ENCODE measurements at places on chromosomes 4 and X.

DNA sequence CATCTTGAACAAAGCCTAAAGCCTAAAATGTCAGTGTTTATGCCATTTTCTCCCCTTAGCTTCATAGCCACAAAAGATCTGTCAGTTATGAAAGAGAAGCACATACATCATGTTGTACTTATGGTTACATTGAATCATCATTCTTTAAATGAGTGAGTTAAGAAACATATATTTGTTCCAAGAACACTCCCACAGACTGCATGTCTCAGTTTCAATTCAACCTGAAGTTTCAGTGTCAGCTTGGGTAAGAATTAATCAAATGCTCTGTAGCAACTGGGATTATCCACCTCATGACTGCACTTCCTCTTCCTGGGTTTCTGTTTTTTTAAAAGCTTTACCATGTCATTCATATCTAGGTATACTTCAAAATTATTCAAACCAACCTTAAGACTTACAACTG lies 3.9 kb upstream of the TMPRSS11B start:
- no peak for DNase-seq

DNA sequence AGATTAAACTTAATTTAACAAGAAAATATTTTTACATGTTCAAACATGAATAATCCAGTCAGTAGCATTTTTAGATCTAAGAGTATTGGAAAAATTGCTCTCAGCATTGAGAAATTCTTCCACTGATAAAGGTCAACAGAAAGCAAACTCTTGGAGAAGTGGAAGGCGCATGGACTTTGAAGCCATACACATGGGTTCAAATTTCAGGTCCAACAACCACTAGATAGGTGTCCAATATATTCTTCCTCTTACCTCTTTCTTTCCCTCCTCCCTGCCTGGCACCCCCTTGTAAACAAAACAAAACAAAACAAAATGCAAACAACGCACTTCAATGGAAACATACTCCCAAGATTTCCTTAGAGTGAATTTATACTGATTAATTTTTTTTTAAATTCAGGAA lies 28.4 kb upstream of the PRSS48 start:
- no peak for DNase-seq

- DNase-seq = no peak
Measured at GRCh38 chr4:7842384-7843279, 97.0 kb downstream of the AFAP1 start.

DNA sequence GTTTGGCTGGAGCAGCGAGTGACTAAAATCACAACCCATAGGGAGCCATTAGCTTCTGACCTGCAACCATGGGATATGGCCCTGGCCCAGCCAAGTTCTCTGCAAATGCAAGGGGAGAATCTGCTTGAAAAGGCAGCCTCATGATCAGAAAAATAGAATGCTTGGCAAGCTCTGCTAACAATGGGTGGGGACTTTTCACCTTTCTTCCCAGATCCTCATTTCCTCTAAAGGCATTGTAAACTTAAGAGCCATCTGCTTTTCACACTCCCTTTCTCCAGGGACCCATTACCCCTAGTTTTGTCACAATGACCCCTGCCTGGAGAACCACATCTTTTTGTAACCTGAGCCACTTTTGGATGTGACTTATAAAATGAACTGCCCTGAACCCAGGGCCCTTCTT lies 104.3 kb downstream of the PARM1 start:
- DNase-seq = no peak

DNA sequence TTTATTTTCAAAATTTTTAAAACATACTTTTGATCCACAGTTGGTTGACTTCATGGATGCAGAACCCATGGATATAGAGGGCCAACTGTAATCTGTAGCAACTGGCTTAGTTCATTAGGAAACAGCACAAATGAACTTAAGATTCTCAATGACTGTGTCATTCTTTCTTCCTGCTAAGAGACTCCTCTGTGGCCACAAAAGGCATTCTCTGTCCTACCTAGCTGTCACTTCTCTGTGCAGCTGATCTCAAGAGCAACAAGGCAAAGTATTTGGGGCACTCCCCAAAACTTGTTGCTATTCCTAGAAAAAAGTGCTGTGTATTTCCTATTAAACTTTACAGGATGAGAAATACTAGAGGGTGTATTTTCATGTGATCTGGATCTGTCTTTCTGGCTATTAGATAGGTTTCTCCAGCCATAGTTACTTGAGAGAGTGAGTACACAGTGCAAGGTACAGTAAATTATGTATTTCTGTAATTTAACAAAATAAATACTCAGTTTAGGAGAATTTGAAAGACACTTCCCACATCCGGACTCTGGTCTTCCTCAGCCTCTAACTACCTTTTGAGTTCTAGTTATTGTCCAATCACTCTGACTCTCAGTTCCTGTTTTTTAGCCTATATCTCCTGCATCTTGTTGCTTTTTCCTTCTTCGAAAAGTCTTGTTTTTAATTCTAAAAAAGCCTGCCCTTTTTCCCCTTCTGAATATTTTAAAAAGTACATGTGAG lies 21.8 kb downstream of the TLR2 start:
- no peak for DNase-seq

GRCh38 chr4:89373394-89373793 lies 65.8 kb upstream of the GPRIN3 start:
- DNase-seq = no peak

GRCh38 chr4:53221832-53222480 lies 143.9 kb downstream of the SCFD2 start:
- no peak for DNase-seq

DNA sequence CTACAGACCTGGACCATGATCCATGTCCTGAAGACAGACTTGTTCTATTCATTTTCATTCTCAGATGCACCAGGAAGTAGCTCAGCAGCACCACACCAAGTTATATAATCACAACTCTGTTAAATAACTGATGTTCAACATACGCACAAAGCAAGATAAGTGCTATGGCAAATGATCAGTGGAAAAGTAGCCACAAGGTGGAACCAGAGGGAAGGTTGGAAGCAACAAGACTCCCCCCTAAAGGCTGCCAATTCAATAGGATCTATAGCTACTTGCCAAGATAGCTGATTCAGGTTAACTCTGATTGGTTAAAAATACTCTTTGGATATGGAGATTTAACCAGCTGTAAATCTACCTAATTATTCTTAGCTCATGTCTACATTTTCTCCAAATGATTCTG lies 23.7 kb upstream of the FAM47B start:
- DNase-seq = no peak

DNA sequence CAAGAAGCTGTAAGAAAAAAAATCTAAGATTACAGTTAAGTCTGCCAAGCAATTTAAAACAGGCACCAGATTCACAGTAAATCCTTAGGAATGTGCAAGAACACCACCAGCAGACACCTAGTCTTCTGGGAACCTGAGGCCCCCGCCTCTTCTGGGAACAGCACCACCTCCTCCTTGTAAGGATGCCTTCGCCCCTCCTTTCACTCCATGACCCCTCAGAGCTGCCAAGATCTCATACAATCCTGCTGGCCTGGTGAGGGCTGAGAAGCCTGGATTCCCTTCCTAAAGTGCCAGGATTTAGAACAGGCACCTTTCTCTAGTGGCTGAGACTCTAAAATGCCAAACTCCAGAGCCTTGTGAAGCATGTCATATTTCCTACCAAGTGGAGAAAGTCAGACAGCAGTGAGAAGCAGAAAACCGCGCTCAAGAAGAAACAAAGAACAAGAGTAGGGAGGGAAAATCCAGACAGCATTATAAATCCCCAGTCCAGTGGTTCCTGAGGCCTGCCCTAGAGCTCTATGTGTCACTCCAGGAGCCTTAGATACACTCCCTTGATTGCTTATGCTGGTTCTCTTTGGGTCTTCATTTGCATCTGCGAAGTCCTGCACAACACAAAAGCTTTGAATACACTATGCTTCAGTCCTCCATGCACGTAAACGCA lies 166.4 kb downstream of the TSPAN5 start:
- DNase-seq = no peak

GRCh38 chrX:63652086-63652765 lies 132.8 kb downstream of the ARHGEF9 start:
- no peak for DNase-seq

- DNase-seq = no peak
Measured at GRCh38 chr4:48467442-48467841, 15.7 kb upstream of the SLC10A4 start.

DNA sequence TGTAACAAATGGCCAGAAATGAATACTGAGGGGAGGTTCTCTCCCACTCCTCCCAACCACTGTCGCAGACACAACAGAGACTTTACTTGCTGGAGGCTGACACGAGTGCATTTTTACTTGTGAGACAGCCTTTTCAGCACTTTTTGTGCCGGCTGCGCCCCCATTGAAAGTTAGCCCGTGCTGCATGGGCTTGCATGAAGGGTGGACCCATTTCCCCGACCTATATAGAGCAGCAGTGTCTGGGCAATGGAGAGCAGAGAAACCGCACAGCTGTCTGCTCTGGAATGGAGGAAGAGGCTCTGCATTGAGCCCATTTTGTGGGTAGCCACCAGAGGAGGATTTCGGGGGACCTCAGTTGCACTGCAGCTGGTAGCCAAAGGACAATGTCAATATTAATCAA lies 208.8 kb downstream of the UGT8 start:
- no peak for DNase-seq

DNA sequence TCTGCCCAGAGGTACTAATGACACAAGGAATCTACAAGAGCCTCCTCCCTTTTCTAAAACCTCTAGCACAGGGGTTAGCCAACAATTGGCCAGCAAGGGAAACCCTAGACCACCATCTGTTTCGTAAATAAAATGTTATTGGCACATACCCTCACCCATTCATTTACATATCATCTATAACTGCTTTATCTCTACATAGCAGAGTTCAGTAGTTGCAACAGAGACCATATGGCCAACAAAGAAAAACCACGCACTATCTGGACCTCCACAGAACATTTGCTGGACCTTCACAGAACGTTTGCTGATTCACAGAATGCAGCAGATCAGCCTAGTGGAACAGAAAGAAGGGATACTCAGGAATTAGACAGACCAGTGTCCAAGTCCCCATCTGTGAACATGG lies 9.4 kb downstream of the SLC2A9 start:
- no peak for DNase-seq

- no peak for DNase-seq
Measured at GRCh38 chrX:24343719-24344118, 16.7 kb upstream of the SUPT20HL1 start.

DNA sequence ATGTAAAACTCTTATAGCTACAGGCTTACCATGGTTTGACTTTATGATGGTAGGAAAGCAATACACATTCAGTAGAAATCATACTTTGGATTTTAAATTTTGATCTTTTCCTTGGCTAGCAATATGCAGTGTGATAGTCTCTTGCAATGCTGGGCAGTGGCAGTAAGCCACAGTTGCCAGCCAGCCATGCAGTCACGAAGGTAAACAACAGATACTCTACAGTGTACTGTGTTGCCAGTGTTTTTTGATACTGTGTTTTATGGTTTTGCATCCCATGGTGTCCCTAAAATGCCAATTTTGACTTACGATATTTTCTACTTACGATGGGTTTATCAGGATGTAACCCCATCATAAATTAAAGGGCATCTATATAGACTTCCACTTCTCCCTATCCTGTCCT lies 24.8 kb upstream of the KLF3 start:
- DNase-seq = no peak

DNA sequence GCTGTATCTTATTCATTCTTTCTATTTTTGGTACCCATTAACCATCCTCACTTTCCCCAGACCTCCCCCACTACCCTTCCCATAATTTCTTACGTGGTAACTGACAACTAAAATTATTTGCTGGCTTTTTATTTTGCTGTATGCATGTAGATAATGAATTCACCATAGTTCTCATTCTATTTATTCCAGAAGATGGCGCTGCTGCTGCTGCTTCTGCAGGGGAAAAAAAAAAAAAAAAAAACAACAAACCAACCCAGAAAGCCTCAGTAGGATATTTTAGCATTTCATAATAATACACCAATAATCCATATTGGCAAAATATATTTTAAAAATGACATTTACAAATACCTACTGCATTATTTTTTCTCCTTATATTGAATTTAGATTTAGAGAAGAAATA lies 416.6 kb upstream of the MAGEB18 start:
- no peak for DNase-seq

GRCh38 chrX:47191331-47191730 lies 2.3 kb upstream of the UBA1 start:
- DNase-seq = peak; percentile 38

GRCh38 chrX:103066606-103067005 lies 2.6 kb upstream of the BEX1 start:
- DNase-seq = no peak

GRCh38 chr4:167265231-167265630 lies 30.9 kb upstream of the SPOCK3 start:
- DNase-seq = no peak

GRCh38 chr4:88960576-88960975 lies 96.4 kb downstream of the FAM13A start:
- DNase-seq = no peak

- no peak for DNase-seq
Measured at GRCh38 chr4:86431543-86432116, 71.8 kb upstream of the MAPK10 start.

GRCh38 chrX:6729626-6730025 lies 194.7 kb upstream of the VCX3A start:
- no peak for DNase-seq

DNA sequence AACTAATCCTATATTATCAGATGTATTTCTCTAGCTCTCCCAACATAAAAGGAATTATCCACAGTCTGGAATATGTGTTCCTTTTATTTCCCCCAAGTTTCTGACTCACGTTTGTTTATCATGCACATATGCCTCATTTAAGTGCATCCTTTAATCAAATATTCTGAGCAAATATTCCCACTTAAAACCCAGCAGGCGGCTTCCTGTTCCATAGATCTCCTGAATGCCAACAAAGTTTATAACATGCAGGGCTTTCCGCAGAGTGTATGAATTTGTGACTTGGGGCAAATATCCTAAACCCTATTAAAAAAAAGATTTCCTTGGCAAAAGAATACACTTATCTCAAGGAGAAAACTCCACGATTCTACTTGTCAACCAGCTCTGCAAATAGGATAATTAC lies 16.9 kb downstream of the GLRA2 start:
- no peak for DNase-seq

GRCh38 chr4:104743215-104743653 lies 248.5 kb upstream of the CXXC4 start:
- DNase-seq = no peak

DNA sequence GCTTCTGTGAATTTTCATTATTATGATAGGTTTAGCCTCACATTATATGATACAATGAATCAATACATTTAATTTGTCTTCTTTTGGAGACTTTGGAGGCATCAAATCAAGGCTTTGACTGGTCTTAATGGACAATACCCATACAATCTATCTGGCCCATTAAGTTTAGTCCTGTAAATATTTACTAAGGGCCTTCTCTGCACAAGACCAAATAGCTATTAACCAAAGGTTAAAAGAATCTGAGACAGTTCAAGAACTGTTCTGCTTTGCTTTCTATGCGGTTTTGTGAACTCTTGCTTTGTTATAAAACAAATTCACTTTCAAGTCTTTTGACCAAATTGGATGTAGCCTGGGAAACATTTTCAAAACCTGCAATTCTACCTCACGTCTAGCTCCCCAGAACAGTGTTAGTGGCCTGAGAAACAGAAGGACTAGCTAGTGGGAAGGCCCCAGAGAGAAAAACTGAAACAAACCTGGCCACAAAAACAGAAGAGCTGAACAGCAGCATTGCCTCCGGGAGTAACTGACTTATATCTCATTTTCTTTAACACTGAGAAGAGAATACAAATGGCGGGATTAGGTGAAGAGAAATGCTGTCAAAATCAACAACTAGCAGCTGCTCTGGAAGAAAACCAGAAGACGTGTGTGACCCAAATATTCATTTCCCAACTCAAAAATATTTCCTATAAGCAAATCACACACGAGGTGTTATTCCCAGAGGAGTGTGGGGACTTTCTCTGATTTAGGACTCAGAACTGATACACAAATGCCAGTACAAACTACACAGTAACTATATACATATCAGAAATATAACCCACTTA lies 548 bp downstream of the TLR1 start:
- no peak for DNase-seq

GRCh38 chrX:150602296-150602695 lies 33.9 kb downstream of the MTM1 start:
- no peak for DNase-seq
